Activated CD4-positive, CD25-positive, alpha-beta regulatory T cell treated with anti-CD3 and anti-CD28 coated beads, Interleukin-2, amount 50 U/mL, for 72 hours (primary cell): ENCODE measurements at places on chromosomes 13 and 19.

DNA sequence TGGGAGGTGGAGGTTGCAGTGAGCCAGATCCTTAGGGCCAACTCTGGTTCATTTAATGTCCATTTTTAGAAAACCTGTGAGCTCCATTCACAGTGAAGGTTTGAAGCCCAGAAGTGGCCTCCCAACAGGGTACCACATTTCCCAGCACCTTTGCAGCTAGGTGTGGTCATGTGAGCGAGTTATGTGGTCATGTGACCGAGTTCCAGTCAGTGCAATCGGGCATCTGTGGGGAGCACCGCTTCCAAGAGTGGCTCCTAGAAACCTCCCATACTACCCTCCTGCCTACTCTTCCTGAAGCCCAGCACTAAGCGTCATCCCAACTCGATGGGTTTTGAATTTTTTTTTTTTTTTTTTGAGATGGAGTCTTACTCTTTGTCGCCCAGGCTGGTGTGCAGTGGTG, 663 bp upstream of the PLA2G4C start:
- DNase-seq, result no peak

DNA sequence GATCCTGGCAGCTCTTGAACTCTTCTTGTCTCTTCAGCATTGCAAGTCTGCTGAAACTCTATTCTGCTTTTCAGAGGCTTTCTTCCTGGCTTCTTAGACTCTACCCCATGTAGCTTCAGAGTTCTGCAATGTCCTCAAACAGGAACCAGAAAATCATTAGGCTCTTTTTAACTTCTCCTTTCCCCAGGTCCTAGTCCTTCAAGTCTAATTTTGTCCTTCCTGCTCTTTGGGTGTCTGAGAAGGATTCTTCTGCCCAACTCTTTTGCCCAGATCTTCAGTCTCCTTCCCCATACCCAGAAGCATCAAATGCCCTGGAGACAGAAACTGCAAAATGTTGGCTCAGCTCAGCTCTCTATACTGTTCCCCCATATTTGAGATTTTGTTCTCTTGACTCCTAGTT, 50.0 kb upstream of the CALM3 start:
- DNase-seq, result no peak

DNA sequence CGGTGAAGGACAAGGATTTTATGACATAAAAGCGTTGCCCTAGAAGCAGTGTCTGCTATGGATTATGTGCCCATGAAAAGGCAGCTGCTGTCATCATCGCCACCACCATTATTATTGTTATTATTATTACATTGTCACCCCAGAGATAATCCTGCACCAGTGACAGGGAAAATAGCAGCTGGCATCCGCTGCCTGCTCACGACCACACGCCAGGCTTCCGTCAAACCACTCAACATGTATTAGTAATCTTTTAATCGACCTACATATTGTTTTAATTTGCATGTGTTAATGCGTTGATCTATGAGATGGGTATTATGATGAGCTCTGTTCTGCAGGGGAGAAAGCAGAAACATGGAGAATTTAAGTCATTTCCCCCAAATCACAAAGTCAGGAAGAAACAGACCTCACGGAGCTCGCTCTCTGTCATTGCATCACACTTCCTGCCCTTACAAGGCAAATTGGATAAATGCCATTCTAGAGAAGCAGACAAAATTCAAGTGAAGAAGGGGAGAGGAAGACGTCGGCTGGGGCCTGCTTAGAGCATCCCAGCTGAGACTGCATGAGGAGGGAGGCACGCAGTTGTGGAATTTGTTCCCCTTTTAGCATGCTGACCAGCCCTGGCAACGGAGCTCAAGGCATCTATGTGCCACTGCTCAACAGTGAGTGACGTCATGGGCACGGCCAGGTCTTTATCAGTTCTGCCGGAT, at the start of gene FFAR3:
TSS of gene FFAR3 (plus strand) at position 594 of the 707 bp plus-strand sequence. CDS start 431 bp downstream, outside the sequence.
- DNase-seq, result no peak

GRCh38 chr13:24243302-24243701, 66.1 kb upstream of the C1QTNF9 start:
- no peak for DNase-seq

DNA sequence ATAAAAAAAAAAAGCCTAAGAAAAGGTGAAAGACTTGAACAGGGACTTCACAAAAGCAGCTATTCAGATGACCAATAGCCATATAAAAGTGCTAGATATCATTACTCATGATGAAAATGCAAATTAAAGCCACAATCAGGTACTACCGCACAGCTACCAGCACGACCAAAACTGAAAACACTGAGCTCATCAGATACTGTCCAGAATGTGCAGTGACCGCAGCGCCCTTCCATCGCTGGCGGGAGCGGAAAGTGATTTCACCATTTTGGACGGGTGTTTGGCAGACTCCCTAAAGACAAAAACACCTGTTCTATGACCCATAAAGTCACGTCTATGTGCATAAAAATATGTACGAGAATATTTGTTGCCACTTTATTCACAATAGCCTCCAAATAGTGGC, 60.7 kb downstream of the SLC6A16 start:
- DNase-seq, result no peak

- DNase-seq, result no peak
Measured at GRCh38 chr19:406971-407510, 1.9 kb downstream of the C2CD4C start.

- no peak for DNase-seq
Measured at GRCh38 chr13:51313619-51314018, 25.9 kb upstream of the SERPINE3 start.

DNA sequence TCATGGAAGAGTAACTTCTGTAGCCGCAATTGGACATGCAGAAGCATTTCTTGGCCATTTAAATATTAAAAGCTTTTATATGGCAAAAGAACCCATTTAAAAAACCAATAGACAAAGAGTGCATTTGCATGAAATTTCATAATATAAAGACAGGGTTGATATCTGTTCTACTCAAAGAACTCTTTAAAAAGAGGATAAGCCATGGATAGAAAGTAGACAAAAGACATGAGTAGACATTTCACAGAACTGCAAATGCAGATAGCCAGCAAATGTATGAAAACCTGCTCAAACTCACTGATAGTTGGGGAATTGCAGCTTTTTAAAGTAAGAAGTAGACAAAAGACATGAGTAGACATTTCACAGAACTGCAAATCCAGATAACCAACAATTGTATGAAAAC, 218.1 kb downstream of the SHISA2 start:
- no peak for DNase-seq

GRCh38 chr19:53389978-53390377, 5.0 kb upstream of the ZNF765 start:
- no peak for DNase-seq

DNA sequence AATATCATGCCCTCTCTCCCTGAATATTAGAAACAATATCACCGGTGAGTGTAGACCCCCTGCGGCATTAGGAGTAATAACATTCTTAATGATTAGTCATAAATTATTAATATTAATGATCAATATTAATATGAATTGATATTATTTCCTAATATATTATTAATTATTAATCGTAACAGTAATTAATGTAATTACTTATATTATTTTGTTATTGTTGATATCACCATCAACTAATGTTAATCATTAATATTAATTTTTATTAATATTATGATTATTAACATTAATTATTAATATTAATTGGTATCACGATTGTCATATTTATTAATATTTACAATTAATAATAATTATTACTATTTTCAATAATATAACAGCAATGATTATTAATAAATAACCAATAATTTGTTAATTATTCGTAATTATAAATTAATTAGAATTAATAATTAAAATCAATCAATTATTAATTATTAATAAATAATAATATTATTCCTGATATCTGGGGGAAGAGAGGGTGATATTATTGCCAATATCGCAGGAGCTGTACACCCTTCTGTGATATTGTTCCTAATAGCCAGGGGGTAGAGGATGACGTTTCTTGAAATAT, 528.8 kb upstream of the PCDH20 start:
- DNase-seq, result no peak

GRCh38 chr13:80783926-80784565, 443.1 kb upstream of the SPRY2 start:
- no peak for DNase-seq

- no peak for DNase-seq
Measured at GRCh38 chr19:56301155-56301554, 13.5 kb downstream of the ZSCAN5A start.

DNA sequence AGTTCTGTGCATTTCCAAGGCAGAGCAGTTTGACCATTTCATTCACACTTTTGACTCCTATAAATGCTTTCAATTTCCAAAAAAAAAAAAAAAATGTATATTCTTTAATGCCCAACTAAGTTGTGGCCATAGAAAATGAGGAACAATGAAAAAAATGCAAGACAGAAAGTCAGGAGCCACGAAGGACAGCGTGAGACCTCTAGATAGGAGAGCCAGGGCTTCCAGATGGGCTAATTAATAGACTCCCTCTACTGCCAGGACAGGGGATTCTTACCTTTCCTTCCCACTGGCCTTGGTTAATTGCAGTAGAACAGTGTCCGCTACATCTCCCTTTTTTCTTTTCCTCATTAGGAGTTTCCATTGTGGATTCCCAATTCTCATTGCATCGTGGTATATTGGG, 8.6 kb downstream of the FPR3 start:
- no peak for DNase-seq

GRCh38 chr19:55369653-55370304, 484 bp downstream of the IL11 start:
- DNase-seq, result no peak

DNA sequence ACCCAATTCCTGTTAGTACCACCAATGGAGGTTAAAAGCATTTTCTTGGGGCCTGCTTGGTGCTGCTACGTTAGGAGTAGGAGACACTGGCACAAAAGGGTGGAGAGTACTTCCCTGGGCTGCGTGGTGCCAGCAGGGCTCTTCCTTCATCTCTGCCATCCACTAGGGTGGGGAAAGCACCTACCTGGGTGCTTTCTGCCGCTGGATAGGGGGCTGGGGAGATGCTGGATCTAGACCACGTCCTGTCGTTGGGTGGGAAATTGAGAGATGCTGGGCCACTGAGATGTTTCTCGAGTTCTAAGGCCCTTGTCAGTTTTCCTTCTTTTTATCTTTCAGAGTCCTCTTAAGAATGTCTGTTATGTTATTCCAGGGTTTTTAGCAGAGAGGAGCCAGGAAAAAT, 6.7 kb upstream of the FCGBP start:
- DNase-seq, result no peak

DNA sequence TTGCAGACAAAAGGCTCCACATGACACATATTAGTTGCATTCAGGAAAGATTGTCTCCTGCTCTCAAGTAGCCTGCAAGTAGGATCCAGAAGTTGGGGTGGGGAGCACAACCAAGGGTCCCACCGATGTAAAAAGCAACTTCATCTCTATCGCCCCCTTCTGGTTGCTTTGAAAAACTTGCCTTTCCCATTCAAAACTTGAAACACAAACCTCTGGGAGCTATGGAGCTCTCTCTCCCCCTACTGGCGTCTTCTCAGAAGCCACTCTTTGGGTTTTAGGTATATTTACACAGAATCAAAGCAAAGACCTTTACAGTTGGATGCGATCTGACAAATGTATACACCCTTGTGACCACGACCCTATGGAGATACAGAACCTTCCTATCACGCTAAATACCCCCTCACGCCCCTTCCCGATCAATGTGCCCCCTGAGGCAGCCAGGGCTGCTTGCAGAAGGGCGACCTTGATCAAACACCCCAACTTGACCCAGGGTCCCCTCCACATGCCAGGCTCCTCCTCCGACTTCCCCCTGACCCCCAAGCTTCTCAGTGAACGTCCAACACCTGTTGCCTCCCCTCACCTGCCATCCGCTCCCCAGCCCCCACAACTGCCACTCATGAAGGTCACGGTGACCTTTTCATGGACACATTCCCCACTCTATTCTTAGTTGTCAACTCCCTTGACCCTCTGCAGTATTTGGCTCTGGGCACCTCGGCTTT, 10.1 kb downstream of the NOSIP start:
- no peak for DNase-seq

DNA sequence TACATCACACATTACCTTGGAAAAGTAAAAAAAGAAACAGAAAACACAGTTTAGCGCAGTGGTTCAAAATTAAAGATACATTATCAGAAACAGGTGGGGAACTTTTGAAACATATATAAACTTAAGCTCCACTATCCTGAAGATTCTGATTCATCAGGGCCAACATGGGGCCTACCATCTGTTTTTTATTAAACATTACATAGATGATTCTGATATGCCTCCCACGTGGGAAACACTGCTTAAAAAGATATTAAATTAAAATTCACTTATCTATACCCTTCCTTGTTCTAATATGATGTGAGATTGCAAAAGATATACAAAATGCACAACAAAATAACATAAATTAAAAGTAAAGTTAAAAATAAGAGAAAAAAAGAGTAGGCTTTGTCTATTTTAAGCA, 125.0 kb downstream of the VWA8 start:
- DNase-seq, result no peak

GRCh38 chr19:5553892-5554291, 13.9 kb downstream of the TINCR start:
- no peak for DNase-seq

DNA sequence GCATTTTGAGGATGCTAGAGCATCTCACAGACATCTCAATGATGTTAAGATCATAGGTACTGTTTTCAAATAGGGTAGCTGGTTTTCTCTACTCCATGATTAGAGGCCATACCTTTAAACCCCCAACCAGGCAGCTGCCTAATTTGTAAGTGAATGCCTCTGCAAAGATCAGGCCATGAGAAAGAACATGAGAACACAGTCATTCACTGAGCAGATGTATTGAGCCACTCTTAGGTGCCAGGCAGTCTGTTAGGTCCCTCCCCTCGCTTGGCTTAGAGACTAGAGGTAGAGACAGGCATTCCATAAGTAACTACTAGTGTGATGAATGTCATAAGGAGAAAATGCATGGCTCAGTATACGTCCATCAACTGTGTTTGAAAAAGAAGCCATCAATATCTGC, 410.0 kb downstream of the FGF9 start:
- no peak for DNase-seq

GRCh38 chr13:94210816-94211215, 268.7 kb downstream of the DCT start:
- no peak for DNase-seq

DNA sequence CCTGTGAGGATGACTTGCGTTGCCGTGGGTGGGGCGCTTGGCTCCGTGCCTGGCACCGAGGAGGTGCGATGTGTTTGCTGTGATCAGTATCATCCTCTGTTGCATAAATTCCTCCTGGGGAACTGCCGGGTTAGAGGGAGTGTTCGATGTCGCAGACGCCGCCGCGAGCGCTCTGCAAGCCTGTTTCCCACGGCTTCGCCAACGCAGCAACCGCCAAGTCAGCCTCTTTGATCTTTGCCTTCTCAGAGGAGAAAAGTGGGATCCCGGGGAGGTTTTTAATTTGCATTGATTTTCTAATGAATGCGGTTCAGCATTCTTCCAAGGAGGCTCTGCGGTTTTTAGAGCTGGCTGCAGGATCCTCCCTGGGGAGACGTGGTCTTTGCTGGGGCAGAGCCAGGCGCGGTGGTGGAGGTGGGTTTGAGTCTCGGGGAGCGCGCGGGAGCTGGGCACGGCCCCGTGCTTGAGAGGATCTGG, 7.6 kb downstream of the GPR32 start:
- DNase-seq, result no peak
